Activated CD8-positive, alpha-beta memory T cell treated with anti-CD3 and anti-CD28 coated beads for 4 hours (primary cell): ENCODE measurements at places on chromosomes 12 and 14.

DNA sequence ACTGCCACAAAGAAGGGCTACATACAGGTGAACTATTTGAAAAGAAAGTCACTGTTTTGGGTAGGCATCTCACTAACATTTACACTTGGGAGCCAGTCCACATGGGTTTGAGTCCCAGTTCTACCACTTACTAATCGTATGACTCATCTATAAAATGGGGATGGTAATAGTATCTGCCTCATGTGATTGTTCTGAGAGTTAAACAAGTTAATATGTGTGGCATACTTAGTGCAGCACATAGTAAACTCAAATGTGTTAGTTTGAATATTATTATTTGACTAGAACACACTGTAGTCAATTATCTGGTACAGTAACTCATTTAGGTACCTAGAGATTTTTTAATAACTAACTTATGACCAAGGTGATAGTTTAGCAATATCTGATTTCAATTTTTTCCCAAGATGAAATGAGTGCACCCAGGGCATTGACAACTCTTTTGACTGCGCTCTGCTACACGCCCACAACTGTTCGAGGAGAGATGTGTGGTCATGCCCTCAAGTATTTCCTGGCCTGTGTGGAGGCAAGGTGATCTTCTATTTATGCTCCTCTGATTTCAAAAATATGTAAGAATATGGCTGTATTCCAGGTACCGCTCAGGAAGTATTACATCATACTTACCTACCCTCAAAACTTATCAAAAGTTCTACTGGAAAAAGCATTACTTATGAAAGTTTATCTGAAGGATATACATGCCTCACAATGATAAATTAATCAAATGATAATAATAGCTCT is 210.6 kb upstream of the EGLN3 start:
- DNase-seq = no peak

GRCh38 chr12:51200156-51200555 is 17.7 kb downstream of the POU6F1 start:
- DNase-seq = no peak

GRCh38 chr12:48119834-48120195 is 651 bp downstream of the PFKM start:
- DNase-seq = no peak

- no peak for DNase-seq
These were observed 61.5 kb upstream of the EGLN3 start for GRCh38 chr14:34012369-34012768.

DNA sequence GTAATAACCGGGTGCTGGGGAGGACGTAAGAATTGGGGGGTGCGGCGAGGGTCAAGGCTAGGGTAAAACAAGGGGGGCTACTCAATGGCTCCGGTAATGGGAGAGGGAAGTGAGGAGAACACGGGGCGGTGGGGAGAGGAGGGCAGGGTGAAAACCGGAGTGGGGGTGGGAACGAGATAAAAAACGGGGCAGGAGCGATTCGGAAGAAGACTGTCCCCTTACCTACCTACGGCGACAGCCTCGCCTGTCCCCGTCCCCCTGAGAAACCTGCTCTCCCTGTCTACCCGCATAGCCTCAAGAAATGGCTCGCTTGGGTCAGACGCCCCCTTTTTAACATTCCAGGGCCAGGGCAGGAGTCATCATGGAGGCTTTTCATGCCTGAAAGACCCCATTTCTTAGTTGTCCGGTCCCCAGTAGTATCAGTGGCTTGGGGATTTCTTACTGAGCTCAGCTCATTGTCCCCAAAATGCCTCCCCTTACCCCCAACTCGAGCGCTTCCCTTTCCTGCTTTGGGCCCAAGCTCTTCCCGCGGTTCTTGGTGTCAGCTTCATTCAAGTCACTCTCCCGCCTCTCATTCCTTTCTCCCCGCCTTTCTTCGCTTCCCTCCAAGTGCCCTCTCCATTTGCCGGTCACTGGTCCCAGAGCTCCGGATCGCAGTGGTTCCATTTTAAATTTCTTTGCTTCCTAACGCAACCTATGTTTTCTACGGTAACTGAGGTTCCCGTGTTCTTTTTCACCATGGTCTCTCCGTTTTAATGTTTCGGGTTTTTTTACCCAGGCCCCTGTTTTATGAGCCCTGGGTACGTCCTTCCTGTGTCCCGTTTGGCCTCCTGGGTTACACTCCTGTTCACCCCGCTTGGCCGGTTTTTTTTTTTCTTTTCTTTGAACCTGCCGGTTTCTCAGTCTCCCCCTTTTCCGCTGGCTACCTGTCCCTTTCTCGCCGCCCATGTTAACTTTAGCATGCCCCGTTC is 1.2 kb upstream of the WSB2 start:
- no peak for DNase-seq

DNA sequence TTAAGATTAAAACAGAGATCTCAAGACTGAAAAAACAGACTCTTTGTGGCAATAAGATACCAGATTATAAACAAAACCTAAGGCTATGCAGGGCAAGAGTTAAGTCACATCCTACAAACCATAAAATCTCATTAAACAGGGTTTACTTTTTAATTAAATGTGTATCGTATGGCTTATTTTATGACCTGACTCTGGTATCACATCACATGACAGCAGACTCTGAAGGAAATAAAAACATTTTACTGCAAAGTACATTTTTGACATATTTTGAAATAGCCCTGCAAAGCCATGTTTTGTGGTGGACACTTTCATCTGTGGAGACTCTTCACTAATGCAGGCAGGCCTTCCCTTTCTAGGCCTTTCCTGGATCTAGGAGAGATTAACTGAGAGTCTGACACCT is 327.6 kb upstream of the CLEC14A start:
- no peak for DNase-seq

DNA sequence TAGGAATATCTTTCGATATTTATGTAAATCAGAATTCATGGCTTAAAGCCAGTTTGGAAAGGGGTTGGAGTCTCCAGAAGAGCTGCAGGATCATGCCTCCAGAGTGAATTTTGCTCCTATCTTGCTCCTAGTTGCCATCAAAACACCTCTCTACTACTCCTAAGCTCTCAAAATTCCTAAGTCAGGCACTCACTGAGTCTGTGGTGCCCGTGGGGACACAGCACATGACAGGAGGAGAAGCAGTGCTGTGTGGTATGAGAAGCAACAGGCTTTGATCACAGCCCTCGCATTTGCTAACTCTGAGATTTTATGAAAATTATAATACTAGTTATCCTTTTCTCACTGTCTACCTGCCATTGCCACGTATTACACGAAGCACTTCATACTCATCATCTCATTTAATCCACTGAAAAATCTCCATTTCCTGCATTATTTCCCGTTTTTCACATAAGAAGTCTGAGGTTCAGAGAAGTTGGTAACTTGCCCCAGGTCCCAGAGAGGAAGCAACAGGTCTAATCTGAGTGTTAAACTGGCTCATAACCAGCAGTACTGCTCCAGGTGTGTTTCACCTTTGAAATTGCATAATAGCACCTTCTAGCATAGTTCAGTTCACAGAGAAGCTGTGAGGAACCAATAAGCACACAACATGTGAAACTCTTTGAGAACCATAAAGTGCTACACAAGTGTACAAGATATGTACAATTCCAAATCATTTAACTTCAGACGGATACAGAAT is 33.1 kb upstream of the SLC35F4 start:
- DNase-seq = no peak

DNA sequence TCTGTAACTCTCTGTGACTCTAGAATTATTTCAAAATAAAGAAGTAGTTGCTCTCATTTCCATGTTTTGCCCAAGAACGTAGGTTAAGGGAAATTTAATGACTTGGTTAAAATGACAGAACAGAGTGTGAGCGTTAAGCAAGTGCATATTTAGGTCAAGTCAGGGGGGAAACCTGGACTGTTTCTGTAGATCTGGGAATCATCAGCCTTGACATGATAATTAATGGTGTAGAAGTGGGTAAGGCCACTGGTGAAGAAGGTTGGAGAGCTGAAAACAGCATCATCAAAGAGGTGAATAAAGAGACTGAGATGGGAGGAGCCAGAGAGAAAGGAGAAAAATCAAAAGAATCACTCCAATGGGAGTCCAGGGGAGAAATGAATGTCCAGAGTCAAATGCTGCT is 49.4 kb upstream of the STK38L start:
- no peak for DNase-seq
